ENCODE measurements at places on chromosomes 7 and 10. TPM values are rescaled to one million over a fixed set of nuclear protein-coding genes. Genes with fewer than 3 reads are reported as not detected.

GRCh38 chr7:14321947-14322346 is 332.5 kb upstream of the ETV1 start:
- DNase-seq: no peak

DNA sequence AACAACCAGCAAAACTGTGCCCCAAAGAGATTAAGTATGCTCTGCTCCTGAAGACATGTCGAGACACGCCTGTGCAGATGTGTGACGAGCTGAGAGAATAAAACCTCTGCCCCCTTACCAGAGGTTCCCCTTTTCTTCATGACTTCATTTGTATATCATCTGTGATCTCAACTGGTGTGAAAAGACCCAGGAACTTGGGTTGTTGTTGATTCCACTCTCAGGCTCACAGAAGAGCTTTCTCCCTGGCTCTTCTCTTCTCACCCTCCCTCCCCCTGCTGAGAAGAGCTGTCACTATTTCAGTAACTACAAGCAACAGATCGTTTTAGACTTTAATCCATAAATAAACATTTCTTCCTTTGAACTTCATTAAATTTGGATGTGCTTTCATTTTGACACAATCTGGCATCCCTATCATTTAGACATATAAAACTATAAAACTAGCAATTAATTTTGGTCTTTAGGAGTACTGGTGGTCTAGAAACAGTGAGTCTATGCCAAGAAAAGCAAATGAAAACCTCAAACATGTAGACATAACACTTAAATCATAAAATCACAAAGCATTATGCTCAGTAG is 179.3 kb upstream of the FZD8 start:
- peak; percentile 10 for DNase-seq

GRCh38 chr7:142400042-142400533 is 142.2 kb upstream of the PRSS58 start:
- DNase-seq: no peak

DNA sequence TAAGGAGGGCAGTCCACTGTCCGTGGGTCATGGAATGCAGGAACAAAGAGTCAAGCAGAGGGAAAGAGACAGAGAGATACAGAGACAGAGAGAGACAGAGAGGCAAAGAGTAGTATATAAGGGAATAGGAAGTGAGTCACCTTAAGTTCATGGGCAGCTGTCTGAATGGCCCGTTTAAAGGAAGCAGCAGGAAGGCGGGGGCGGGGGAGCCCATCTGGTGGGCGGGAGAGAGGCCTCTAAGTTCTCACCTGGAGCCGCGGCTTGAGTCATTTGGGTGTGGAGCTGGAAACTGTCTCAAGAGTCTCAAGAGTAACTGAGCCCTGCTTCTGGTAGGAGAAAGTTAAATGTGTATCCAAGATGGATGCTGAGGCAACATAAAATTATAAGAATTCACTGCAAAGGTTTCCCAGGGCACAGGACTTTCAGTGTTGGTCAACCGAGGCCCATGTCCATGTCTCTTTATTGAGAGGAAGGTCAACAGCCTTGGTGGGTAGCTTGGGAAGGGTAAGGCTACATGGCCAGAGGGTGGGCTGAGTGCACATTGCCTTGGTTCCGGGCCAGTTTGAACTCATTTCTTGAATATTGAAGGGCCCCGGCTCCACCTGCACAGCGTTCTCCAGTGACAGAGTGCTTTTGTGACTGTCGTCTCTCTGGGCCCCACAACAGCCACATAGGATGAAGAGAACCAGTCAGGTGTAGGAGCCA is 85.5 kb upstream of the CACUL1 start:
- no peak for DNase-seq

DNA sequence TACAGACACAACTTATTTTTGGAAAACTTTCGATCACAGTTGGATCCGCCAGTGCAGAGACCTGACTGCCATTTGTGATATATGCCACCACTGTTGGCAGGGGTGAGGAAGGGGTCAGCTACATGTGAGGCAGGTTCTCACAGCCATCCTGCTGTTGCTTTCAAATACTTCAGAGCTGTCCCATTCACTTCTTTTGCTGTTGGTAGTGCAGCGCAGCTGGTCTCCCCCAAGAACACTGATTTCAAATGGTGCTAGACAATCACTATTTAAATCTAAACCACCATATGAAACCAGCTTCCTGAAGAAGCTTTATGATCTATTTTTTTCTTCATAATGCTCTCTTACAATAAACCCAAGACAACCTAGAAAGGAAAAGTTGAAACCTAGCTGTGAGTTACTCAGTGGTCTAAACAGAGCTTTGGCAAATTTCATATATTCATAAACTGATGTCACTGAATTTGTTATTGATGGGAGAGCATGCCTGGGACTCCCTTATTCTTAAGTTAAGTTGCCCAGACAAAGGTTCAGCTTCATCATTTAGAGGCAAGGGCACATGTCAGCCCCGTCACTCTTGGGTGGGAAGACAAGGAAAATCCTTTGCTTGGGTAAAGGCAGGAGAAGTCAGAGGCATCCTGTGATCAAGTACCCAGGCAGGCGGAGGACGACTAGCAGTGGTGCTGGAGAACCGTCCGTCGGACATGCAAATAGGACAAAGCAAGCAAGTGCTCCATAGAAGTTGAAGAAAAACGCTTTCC is 143.4 kb upstream of the KLF14 start:
- no peak for DNase-seq

DNA sequence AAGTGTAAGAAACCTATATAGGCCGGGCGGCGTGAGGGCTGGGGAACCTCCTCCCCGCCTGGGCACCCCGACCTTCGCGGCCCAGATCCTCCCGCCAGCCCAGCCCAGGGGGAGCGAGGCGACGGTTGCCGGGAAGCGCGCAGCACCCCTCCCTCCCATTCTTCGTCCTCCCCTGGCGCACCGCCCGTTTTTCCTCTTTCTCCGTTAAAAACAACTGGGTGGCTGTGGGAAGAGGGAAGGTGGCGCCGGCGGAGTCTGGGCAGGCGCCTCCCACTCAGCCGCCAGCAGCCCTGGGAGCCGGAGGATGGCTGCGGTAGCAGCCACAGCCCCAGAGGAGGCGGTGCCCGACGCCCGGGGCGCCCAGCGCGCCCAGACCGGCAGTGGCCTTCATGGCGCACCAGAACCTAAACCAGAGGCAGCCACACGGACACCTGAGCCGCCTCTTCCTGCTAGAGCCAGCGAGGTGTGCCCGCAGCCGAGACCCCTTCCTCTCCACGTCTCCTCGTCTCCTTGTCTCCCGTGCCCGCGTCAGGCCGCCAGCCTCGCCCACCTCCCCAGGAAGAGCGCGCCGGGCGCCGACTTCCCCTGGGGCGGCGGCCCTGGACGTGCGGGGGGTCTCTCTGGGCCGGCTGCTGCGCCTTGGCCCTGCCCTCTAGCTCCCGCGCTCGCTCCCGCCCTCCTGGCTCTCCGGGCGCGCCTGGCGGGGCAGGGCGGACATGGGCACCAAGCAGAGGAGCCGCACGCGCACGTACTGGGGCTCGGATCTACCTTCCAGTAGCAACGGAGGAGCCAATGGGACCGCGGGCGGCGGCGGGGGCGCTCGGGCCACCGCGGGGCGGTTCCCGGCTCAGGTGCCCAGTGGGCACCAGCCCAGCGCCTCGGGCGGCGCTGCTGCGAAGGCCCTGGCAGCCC is 32.8 kb upstream of the SFTPD start:
- DNase-seq: no peak

GRCh38 chr7:46290374-46291049 is 369.4 kb upstream of the IGFBP3 start:
- DNase-seq: no peak

DNA sequence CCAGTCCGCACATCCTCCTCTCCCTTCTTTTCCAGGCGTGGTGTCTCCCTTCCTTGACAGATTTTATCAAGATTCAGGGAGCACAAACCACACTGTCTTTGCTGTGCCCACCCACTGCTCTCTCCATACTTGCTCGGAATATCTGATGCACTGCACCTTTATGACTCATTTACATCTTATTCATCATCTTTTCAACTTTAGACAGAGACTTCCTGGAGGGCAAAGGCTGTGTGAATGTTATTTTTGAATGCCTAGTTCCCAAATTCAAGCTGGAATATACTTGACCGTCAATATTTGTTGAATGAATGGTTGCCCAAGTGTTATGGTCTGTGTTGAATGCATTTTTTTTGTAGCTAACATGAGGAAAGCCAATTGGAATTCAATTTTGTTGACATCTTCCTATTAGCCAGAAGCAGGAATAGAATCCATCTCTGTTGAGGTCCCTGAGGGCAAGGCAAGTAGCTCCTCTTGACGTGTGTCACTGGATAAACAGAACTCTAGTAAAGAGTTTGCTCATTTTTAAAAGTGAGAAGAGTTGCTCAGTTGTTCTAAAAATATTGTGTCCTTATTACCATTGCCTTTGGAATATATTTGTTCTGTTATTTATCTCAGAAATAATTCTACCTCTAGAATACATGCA is 95.0 kb downstream of the KLF6 start:
- no peak for DNase-seq

DNA sequence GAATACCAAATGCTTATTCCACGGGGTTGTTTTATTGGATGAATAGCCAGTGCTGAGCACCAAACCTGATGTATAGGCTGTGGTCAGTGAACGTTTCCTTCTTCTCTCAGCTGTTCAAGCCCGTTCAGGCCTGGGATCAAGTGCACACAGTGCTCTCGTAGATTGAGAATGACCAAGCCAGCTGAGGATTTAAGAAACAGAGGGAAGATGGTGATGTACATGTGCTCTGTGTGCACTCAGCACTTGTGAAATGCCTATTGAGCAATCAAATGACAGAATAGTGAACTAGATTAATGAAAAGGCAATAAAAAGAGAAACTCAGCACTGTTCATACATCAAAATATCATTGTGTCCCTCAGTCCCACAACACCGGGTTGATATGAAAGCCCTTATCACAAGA is 302.5 kb downstream of the BMPER start:
- no peak for DNase-seq

GRCh38 chr7:130683026-130683425 is 3.3 kb downstream of the TSGA13 start:
- no peak for DNase-seq

DNA sequence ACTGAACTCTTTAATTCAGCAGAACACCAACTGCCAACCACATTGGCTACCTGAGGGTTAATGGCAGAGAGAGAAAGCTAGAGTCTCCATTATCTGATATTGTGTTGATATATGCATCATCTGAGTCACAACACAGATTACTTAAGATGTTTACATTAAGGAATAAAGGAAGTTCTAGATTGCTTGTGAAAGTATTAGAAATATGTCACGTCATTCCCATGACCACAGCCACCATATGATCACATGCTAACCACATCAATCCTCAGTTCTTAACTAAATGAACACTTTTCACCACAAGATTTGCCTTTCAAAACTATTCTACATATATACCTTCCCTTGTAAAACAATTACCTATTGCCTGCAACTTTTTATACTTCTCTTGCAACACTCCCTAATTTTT is 337.9 kb downstream of the FGFR2 start:
- DNase-seq: no peak

- DNase-seq: no peak
Measured at GRCh38 chr7:4820405-4820966, 41.3 kb downstream of the PAPOLB start.

DNA sequence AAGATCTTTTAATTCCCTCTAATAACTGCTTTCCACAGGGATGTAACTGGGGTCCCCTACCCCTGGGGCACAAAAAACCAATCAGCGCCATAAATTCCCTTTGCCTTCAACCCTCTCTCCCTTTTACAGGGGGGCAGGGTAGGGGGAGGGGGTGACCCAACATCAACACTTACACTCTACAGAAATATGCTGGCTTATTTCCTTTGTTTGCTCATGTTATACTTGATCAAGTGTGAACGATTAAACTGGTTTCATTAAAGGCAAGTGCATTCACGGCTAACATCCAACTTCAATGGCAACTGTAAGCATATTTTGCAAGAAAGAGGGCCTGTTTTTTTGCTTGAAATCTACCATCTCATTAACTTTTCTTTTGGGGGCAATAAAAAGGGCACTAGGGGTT is 2.9 kb downstream of the CTBP2 start:
- no peak for DNase-seq

GRCh38 chr7:96414931-96415292 is 93.0 kb upstream of the SLC25A13 start:
- no peak for DNase-seq

- DNase-seq: no peak
Measured at GRCh38 chr10:6012121-6012905, 35.0 kb upstream of the IL15RA start.

DNA sequence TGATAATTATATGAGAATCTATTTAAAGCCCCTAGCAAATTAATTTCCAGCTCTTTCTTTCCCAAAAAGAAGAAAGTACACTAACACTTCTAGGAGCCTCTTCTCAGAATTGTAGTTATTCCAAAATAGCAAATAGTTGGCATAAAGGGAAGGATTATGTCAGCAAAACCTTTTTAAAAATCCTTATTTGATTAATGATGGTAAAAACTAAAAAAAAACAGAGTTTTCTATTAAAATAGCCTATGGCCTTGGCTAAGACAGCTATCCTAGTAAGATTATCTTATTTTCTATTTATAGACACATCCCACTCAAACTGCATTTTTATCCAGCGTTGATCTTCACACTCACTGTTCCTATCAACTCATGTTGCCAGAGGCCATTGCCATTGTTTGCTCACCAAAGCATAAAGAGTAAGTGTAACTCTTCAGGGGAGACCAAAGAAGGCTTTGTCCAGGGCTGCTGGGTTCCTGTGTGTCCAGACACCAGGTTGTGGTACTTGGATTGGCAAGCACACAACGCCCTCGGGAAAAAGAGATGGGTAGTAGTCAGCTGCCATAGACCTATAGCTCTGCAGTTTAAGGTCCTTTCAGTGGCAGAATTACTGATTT is 31.5 kb downstream of the ACTA2 start:
- no peak for DNase-seq

- DNase-seq: no peak
Measured at GRCh38 chr7:91287371-91288084, 23.3 kb downstream of the FZD1 start.

- DNase-seq: no peak
Measured at GRCh38 chr7:46145412-46145811, 224.3 kb upstream of the IGFBP3 start.

DNA sequence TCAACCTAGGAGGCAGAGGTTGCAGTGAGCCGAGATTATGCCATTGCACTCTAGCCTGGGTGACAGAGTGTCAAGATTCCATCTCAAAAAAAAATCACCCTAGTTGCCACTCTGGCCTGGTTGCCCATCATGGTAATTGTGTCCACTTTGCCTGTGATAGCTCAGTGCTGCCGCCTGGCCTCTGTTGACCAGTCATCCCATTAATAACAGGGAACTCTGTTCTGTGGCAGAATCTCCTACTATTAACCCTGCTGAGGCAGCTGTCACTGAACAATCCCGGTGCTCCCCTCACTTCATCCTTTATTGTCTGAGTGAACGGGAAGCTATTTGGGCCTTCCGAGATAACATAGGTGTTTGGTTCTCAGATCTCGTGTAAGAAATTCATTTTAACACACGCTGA is 14.6 kb downstream of the ZNF3 start:
- no peak for DNase-seq

The VWDE gene
- 0.06 TPM for polyA plus RNA-seq

The SLC25A40 gene
- 8.6 TPM for polyA plus RNA-seq

The CDK5 gene
- 9.4 TPM for polyA plus RNA-seq

The EN2 gene
- polyA plus RNA-seq: 0.06 TPM

The MNX1 gene
- not detected for polyA plus RNA-seq

The ZNF277 gene
- 18.6 TPM for polyA plus RNA-seq

The AHCYL2 gene
- 9.0 TPM for polyA plus RNA-seq

The IFIT3 gene
- 11.2 TPM for polyA plus RNA-seq
